Activated CD4-positive, alpha-beta T cell treated with anti-CD3 and anti-CD28 coated beads, Interleukin-2, amount 50 U/mL, for 24 hours (primary cell): ENCODE measurements at places on chromosomes 12 and 14.

- DNase-seq: no peak
Observed at GRCh38 chr12:45912774-45913173, 77.6 kb downstream of the SCAF11 start.

- no peak for DNase-seq
Observed at GRCh38 chr12:117134059-117134458, 34.8 kb upstream of the TESC start.

GRCh38 chr14:93078870-93079269, 36.9 kb downstream of the ITPK1 start:
- no peak for DNase-seq

DNA sequence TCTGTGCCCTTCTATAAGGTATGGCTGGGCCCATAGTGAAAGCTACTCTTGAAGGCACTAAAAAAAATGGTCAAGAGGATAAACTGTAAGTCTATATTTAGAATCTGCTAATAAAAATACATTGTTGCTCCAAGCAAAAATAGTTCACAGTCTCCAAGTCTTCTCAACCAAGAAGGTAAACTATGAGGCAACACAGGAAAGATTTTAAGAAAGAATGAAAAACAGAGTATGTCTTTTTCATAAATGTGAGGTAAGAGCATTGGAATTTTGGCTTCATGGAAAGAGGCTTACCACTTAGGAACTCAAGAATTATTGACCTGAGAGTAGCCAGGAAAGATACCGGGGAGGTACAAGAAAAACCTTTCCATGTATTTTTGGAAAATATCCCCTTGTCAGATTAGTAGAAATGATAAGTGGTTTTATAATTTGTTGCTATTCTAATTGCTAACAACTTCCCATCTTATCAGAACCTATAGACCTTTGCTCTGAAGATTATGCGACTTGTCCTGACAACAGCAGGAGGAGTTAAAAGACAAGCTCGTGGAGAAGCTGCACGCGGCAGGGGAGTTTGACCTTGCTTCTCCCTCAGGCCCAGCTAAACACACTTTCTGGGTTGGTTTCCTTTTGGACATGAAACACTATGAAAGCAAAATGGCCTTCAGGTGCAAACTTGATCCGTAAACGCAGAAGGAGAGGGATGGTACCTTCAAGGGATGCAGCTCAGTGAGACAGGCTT, 238.1 kb downstream of the FOXN3 start:
- DNase-seq: no peak

DNA sequence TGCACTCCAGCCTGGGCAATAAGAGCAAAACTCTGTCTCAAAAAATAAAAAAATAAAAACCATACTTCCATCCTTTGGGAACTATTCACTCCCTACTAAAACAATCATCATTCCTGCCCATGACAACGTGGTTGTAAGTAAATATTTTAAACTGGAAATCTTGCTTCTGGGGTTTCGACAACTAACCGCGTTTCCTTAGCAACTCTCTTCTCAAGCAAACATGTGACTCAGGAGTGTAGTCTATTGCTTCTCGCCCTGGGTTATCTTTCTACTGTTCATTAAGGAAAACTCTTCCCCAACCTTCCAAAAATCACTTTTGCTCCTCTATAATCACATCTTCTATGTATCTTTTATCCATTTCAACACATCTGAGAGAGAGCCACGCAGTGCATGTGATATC, 21.8 kb downstream of the APPL2 start:
- no peak for DNase-seq

DNA sequence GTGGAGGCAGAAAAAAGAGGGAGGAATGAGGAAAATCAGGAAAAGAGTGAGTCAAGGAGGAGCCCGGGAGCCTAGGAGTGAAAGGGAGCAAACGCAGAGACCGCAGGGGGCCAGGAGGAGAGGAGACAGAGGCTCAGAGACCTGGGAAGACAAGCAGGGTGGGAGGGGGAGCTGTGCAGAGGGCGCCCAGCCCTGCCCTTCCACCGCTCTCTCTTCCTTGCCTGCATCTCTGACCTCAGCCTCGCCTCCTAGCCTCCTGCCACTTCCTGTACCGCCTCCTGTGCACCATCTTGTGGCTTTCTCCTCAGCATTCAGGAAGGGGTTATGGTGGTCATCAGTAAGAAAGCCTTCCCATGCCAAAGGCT, 1.3 kb downstream of the CLSTN3 start:
- no peak for DNase-seq

DNA sequence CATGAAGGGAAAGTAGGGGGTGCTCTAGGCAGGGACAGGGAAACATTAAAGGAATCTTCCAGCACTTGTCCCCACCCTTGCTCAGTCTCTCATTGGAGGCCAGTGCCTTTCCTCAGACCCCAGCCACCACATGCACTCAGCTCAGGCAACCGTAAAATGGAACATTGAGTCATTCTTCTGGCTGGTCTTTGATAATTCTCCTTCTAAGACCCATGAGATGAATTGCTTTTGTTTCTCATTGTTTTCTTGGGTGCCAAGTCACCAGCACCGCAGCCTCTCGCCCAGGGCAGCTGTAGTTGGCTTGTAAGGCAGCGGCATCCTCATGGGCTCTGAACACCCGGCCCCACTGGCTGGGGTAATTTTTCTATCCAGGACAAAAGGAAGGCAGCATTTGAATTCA, 108.2 kb downstream of the PHETA1 start:
- DNase-seq: no peak

DNA sequence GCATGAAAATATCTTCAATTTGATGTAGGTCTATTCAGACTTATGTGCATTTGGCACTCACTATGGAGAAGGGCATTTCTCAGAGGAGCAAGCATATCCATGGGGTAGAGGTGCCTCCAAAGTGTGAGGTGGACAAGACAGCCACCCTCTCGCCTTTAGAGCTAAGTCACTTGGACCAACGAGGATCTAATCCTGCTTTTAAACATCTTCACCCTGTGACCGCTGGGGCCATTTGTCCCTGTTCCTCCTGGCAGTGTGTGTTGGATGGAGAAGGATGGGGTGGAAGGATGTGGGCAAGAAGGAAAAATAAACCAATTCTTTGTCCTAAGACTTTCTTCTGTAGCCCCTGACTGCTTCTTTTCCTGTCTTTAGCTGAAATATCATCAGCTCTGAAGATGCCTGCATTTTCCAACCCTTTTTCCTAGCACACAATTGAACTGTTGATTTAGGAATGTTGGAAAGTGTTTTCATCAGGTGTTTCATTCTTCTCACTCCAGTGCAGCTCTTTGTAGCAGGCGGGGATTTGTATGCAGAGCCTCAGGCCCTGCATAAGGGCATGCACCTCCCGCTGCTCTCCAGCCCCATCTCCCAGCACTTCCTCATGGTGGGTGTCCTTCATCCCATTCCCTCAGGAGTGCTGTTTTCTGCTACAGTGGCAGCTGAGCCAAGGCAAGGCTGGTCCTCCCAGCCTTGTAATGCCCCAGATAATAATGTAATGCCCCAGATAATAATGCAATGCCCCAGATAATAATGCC, 5.3 kb downstream of the FGF6 start:
- no peak for DNase-seq

DNA sequence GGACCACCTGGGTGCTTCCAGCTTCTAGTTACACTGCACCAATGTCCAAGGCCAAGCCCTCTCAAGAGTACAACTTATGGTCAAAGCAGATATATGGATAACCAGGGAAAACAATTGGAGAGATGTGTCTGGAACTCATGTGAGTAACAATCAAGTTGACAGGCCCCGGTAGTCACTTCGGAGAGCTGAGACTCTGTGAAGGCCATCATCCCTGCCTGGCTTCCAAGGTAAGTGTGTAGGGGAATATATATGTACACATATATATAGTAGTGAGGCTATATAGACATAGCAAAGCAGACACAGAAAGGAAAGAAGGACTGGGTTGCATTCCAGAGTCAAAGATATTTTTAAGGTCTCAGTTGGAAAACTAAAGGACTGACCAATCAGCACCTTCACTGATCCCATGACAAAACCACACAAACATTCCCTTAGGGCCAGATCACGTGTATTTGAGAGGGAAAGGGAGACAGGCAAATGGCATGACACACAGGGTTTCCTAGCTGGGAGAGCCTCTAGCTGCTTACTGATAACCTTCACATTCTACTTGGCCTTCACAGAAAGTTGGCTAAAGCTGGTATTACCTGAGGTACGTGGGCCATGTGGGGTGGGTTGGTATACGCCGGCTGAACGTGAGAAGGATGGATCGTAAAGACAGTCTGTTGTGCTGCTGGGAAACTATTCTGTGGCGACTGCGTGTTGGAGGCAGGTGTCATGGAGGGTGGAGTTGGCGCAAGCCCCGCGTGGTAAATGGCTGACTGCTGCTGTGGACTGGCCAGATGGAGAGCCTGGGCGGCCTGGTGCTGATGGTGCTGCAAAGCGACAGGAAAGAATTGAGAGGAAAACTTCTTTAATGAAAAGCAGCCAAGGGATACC, 50.0 kb downstream of the SH2B3 start:
- no peak for DNase-seq

- DNase-seq: no peak
Observed at GRCh38 chr14:58693048-58693447, 55.3 kb downstream of the DACT1 start.

- no peak for DNase-seq
Observed at GRCh38 chr12:56602239-56602638, 27.9 kb downstream of the BAZ2A start.

DNA sequence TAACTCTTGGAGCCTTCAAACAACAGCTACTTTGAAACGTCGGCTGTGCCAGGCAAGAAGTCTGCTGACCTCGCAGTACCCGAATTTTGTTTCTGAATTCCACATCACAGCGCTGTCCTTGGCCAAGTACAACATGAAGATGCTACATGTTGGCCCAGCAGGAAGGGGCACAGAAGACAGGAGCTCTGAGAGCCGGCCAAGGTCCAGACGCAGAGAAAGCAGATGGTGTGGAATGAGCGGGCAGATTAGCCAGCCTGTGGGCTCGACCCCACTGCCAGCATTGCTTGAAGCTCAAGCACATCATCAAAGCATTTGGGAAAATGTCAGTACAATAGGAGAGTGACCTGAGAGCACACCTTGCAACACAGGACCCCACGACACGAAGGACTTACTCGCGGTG, 64.5 kb downstream of the FZD10 start:
- no peak for DNase-seq

DNA sequence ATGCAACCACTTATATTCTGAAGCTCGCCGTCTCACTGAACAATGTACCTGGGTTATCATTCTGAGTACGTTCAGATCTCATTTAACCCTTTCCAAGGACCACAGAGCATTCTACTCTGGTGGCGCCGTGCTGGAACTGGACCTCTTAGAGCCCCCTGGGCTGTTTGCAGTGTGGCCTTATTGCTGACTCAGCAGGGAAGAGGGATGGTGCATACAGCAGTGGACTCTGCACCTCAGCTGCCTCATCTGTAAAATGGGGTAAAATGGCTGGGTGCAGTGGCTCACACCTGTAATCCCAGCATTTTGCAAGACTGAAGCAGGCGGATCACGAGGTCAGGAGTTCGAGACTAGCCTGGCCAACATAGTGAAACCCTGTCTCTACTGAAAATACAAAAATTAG, 2.9 kb downstream of the ALDH2 start:
- DNase-seq: no peak

DNA sequence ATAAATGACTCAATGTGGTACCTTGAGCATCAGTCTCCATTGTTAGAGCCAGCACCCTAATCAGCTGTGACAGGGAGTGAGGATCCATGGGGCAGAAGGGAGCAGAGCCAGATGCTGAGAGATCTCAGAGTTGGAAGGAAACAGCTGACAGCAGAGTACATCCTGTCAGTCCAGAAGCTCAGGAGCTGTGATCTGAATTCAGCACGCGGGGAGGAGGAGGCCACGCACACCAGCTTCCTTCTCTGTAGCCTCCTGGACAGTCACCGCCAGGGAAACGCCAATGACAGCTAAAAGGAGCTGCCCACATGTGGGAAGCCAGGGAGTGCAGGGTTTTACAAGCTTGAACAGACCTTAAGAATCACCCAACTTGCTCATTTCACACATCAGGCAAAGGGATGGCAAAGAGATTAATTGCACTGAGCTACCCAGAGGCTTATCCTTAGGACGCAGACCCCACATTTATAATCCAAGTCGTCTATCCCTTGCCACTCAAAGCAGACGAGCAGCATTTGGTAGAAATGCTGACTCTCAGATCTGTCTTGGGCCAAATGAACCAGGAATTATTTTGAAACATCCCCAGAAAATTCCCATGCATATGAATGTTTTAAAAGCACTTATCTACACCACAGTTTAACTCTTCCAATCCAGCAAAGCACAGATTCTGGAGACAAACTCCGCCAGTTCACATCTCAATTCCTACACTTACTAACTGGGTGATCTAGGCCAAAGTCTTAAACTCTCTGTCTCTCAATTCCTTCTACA, 322.6 kb upstream of the TMTC1 start:
- no peak for DNase-seq

DNA sequence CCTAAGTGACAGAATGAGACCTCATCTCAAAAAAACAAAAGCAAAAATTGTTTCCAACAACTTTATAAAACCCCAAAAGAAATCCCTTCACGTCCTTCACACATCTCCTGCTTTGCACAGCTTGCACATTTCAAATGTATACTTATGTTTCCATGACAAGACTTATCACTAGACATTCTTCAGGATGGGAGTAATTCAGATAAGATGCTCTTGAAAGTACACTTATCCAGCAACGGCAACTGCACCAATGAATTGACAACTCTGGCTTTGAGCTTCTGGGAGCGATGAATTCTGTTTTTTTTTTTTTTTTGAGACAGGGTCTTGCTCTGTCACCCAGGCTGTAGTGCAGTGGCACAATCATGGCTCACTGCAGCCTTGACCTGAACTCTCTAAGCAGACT, 30.8 kb upstream of the AKAP5 start:
- DNase-seq: no peak

- DNase-seq: no peak
Observed at GRCh38 chr12:106305376-106305775, 2.8 kb downstream of the TCP11L2 start.

DNA sequence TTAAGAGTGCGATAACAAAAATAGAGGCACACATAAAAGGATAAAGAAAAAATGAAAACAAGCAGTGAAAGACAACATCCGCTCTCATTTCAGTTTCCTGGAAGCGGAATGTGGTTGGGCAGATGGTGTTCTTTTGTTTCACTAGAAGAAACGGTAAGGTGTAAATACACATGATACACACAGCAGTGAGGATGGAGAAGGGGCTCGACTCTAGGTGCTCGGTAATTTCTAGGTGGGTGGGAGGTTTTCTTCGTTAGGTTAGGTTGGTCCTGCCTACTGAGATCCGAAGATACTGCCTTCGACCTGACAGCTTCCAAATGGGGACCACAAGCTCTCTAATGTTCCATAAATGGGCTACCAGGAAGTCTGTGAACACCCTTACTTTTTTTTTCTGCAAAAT, 1082.5 kb downstream of the BCL11B start:
- no peak for DNase-seq
